ENCODE measurements at places on chromosomes 4 and X.
A peak's percentile ranks its signal among the peaks of the same experiment; 100 is the strongest.

DNA sequence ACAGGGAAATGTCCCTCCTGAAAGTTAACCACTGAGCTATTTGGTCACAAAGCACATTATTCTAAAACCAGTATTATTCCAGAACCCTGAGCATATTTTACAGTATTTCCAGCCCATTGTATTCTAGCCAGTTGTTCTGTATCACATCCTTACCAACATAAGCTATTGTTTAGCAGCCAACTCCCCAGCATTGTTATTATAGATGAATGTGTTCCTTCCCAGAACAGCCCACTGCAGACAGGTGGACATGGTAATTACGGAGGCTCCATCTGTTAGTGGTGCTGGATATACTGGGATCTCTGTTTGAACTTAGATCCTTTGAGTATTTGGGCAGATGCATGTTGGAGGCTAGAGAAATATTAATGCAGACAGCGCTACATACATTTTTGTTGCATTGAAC, 126.1 kb downstream of the MGST2 start:
- no peak for DNase-seq

GRCh38 chr4:140448162-140448561, 20.7 kb upstream of the CLGN start:
- no peak for DNase-seq

DNA sequence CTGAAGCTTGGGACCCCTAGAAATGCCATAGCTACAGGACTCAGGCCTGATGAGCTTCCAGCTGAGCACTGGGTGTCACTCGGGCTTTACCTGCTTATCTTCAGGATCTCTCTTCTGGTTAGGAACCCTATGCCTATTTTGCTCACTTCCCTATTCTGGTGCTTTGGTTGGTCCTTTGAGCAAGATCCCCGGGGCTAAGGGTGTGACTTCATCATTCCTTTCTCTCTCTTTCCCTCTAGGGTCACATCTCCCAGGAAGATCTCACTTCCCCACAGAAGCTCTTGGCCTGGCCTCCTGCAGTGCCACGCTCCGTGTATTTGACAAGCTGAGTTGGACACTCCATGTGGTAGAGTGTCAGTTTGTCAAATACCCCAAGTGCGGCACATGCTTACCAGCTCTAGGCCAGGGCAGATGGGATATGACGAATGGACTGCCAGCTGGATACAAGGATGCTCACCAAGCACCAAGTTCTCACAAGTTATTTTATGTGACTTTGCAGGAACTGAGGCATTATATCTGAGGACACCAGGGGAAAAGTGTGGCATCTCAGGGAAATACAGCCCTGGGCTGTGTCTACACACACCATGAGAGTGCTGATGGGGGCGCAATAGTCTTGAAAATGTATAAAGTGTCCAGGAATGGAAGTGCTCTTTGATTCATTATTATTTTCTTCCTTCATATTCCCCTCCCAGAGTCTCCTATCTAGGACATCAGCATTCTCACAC, 21.1 kb downstream of the VSIG4 start:
- no peak for DNase-seq

- DNase-seq: no peak
Observed at GRCh38 chr4:147923381-147923780, 191.5 kb downstream of the ARHGAP10 start.

GRCh38 chrX:1170243-1170642, 42.2 kb downstream of the CRLF2 start:
- no peak for DNase-seq

DNA sequence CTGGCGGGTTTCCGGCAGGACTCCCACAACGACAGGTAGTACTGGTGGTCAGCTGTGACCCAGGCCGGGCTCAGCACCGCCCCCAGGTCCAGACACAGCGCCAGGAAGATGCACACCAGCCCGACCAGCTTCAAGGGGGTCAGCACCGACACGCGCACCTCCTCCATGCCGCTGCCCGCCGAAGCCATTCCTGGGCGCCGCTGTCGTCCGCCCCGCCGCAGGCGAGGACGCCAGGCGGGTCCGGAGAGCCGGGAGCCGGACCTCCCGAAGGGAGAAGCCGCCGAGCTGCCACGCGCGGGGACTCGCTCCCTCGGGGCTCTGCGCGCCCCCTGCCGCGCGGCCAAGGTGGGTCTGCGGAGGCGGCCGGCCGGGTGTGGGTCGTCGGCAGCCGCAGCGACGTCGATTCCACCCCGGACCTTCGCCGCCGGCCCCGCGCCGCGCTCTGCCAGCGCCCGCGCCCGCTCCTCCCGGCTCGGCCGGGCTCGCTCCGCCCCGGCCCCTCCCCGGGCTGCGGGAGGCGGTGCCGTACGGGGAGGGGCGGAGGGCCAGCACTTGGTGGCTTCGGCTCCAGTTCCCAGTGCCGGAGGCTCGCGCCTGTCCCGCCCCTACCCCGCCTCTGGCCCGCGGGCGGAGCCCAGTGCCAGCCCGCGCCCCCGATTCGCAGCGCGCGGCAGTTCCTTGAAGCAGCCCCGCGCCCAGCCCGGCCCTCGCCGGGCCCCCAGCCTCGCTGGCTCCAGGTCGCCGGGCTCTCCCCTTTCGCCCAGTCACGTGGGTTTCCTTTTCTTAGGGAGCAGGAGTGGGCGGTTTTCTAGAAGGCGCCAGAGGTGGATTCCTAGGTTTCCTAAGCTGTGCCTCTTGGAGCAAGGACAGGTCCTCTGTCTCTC, at the start of gene TMEM47:
TSS of gene TMEM47 (minus strand) at position 444 of the 884 bp plus-strand sequence. CDS start at position 188, 256 bp downstream.
- peak; percentile 89 for DNase-seq

DNA sequence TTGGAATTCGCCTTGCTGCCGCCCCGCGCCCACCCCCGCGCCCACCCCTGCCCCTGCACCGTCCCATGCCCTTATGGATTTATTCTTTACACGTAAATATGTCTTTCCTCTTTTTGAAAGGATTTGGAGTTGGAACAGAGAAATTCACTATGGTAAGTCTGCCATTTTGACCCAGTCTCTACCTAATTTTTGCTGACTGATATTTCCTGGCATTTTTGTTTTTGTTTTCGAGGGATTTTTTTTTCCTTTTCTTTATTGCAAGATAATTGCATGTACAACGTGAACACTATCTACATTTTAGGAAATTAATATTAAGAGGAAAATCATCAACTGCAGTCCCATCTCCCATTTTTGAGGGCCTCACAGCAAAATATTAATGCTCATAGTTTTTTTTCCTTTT, 468 bp upstream of the SPIN2B start:
- no peak for DNase-seq

DNA sequence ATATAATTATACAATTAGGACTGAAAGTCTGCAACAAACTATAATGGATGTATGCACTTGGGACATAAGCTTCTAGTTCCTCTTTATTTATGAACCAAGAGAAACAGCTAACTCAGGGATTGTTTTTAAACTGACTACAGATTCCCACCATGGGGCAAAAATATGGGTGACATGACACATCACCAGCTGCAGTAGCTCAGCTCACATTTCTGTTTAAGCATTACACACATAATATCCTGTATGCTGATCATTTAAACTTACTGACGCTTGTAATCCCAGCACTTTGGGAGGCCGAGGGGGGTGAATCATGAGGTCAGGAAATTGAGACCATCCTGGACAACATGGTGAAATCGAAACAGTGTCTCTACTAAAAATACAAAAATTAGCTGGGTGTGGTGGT, 11.5 kb downstream of the FGB start:
- no peak for DNase-seq

- no peak for DNase-seq
Observed at GRCh38 chrX:152960115-152960514, 33.8 kb downstream of the PNMA5 start.

GRCh38 chr4:182145334-182145905, 97.8 kb upstream of the TENM3 start:
- DNase-seq: peak; percentile 62

GRCh38 chrX:17023661-17024060, 77.2 kb downstream of the REPS2 start:
- DNase-seq: no peak

- no peak for DNase-seq
Observed at GRCh38 chr4:155515444-155516075, 138.8 kb upstream of the MAP9 start.

- no peak for DNase-seq
Observed at GRCh38 chr4:6657242-6658208, 17.0 kb downstream of the MRFAP1 start.

GRCh38 chr4:98771959-98772632, 113.7 kb upstream of the TSPAN5 start:
- DNase-seq: no peak

GRCh38 chr4:159413306-159413943, 310.5 kb downstream of the RAPGEF2 start:
- DNase-seq: no peak

GRCh38 chrX:104568304-104568915, 2.4 kb downstream of the IL1RAPL2 start:
- DNase-seq: no peak

DNA sequence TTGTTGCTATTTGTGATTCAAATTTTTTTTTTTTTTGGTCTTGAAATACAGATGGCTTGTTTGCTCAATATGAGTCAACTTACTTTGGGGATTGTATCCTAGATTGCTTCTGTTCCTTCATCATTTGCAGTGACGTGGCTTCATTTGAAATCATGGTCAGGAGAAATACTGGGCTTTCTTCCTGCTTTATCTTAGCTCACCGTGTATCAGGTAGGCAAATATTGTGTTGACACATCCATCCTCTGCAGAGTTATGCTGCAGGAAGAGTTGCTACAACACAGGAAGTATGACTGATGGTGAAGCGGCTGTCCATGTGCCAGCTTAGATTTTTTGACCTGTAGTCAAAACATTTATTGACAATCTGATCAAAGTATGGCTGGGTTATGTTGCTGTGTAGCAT, 232.2 kb downstream of the C4orf33 start:
- DNase-seq: no peak

GRCh38 chrX:15956681-15957080, 102.1 kb upstream of the AP1S2 start:
- peak; percentile 39 for DNase-seq

- DNase-seq: peak; percentile 55
Observed at GRCh38 chr4:2045518-2045951, 13.6 kb upstream of the NAT8L start.

Data from astrocyte of the hippocampus (primary cell).